ENCODE measurements at places on chromosomes 2 and 18.

DNA sequence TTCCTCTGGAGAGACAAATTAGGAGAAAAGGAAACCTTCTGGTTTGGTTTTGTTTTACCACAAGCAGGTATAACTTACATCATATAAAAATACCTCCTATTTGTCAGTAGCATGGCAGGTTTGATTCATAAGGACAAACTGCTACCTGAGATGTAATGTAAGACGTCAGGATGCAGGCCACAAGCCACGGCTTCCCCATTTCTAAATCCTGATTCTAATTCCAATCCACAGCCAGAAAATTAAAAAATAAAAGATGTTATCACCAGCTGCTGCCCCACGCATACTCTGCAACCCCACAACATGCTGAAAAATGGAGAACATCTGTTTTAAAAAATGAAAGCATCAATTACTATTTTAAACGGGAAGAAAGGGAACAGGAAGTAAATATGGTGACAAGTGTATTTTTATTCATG lies 197.6 kb downstream of the BCL11A start:
- no peak for DNase-seq

- DNase-seq, result no peak
These were observed 37.7 kb downstream of the CD28 start for GRCh38 chr2:203744091-203744490.

DNA sequence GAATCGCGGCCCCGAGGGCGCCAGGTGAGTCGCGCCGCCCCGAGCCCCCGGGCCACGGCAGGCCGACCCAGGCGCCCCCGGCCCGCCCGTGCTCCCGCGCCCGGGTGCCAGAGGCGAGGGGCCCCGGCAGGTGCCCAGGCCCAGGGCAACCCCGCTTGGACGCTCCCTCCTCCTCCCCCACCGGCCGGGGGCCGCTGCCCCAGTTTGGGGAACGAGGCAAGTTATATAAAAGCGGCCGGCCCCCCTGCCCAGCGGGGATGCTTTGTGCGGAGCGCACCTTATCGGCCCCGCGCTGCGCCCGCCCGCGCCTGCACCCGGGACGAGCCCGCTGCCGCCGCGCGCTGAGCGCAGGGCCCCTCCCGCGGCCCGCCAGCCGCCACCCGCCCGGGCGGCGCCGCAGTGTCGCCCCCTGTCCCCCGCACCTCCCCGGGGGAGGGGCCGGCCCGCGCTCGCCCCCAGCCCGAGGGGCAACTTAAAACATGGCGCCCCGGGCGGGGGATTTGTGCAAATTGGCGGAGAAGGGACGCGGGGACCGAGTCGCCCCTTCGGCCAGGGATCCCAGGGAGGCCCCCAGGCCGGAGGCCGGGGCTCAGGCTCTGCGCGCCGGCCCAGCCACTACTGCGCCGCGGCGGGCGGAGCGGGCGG lies 639 bp downstream of the EPB41L3 start:
- DNase-seq, result no peak

GRCh38 chr18:71958605-71959004 lies 585.5 kb downstream of the CBLN2 start:
- DNase-seq, result no peak

- peak; percentile 29 for DNase-seq
These were observed 37.2 kb upstream of the CFAP36 start for GRCh38 chr2:55482186-55482884.

- no peak for DNase-seq
These were observed 50.5 kb downstream of the KCNE4 start for GRCh38 chr2:223102450-223102849.

GRCh38 chr2:217864963-217865772 lies 137.6 kb downstream of the TNS1 start:
- DNase-seq, result peak; percentile 19

DNA sequence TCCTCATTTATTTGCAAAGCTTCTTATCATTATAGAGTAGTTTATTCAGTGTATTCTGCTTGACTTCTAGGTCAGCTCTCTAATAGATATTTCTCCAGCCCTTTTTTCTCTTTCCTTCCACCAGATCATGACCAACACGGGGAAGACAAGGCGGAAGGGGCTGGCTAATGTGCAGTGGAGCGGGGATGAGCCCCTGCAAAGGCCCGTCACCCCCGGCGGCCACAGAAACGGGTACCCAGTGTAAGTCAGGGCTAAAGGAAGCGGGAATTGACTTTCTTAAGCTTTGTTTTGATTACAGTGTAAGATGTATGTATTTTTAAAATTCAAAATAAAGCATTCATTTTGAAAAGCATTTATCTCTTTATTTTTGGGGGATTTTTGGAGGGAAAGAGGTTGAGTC lies 50.7 kb upstream of the B3GNT7 start:
- DNase-seq, result no peak

DNA sequence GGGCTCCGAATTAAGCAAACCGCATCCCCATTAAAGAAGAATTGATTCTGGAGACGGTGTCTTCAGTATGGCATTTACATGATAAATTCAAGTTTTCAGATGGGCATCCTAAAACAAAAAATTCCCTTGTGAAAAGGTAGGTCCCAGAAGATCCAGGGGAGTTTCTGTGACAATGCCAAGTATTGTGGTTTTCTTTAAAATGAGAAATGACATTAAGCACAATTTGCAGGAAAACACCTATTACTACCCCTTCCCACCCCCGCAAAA lies 689 bp upstream of the YWHAQ start:
- DNase-seq, result no peak

- DNase-seq, result no peak
These were observed 13.7 kb downstream of the RND3 start for GRCh38 chr2:150473767-150474166.

GRCh38 chr18:46471809-46472498 lies 185.1 kb downstream of the LOXHD1 start:
- DNase-seq, result no peak

DNA sequence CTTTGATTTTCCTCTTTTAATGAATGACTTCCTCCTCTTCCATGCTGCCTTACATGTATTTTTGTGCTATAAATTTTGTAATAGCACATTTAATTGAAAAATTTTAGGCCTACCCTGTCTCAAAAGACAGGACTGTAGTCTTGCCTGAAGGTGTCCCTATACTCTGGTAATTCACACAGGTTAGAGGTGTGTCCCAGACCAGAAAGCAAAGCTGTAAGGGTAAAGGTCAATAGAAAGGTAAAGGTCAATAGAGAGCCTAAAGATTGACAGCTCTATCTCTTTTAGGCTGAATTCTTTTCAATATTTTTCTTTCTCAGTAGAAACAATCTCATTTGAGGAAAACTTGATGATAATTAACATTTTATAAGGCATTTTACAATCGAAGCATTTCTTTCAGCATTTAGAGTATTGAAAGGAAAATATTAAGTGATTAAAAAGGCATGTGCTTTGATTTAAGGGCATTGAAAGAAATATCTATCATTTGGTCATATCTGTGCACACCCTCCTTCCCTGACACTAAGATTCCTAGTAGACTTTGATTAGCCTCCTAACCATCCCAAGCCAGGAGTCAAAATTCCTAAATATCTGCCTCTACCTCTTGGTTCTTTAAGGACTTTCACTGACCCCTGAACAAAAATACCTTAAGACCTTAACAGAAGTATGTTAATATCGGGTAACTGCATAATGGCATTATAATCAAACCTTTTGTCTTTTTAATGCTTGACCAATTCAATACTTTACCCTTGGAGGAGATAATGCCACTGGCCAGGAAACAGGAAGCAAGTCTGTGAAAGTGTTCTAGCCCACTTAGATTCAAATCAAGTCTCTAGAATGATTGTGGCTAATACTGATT lies 161.8 kb upstream of the DTNA start:
- DNase-seq, result no peak

GRCh38 chr2:238593236-238593635 lies 166.5 kb downstream of the ASB1 start:
- DNase-seq, result no peak

- no peak for DNase-seq
These were observed 1224.8 kb downstream of the SUCLG1 start for GRCh38 chr2:83234246-83234645.
